ENCODE measurements at places on chromosomes 12 and 14. TPM values are rescaled to one million over a fixed set of nuclear protein-coding genes. Genes with fewer than 3 reads are reported as not detected.

GRCh38 chr12:122870867-122871664 lies 24.9 kb downstream of the VPS37B start:
- DNase-seq = peak; percentile 36

Gene PDZRN4
- total RNA-seq = not detected

- DNase-seq = no peak
Measured at GRCh38 chr12:3364226-3364625, 126.8 kb upstream of the PRMT8 start.

DNA sequence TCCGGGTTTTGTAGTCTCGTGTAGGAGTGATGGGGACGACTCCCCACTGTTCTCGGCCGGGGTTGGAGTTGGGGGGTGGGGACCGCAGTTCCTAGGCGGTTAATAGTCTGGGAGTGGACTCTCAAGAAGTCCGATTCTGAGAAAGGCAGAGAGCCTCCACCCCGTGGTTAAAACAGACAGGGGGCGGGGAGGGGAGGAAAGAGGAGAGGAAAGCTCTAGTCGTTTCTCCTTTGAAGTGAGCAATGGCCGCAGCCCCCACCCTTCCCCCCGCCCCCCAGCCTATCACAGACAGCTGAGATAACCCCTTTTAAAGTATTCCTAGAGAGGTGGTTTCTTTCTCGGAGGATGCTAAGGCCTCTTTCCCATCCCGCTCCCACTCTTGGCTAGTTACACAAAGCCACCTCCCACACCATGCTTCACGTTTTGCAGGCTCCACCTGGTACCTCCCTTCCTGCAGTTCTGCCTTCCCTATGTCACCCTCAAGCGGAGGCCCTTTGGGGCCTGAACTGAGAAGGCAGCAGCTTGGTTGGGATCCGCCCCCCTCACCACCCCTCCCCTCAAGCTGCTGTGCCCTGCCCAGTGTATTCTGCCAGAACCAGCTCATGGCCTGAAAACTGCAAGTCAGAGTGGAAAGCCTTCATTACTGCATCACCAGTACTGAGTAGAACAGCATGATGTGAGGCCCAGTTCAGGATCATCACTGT lies 853 bp downstream of the USP5 start:
- peak; percentile 78 for DNase-seq

GRCh38 chr14:105929327-105930081 lies 403.1 kb downstream of the TMEM121 start:
- DNase-seq = no peak

Gene KERA
- not detected for total RNA-seq

DNA sequence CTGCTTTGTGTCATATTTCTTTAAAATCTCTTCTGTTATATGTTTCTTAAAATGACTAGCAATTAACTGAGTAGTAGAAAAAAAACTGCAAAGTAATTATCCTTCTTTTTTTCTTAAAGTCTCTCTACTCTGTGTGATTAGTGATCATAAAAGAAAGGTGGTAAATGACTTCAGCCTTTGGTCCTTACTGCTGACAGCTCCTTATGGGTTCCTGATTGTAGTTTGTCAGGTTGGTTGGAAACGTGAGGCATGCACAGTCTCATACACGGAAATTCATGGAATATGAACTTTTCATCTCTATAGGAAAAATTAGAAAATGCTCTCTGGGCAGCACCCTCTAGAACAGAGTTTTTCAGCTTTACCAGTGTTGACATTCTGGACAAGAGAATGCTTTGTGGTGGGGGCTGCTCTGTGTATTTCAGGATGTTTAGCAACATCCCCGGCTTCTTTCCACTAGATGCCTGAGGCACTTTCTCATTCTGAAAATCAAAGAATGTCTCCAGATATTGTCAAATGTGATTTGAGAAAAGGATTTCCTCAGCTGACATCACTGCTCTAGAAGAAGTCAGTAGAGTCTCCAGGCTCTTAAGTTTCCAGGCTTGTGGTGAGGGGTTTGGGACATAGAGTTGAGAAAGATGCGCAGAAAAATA lies 121.0 kb downstream of the PIK3C2G start:
- DNase-seq = peak; percentile 26

DNA sequence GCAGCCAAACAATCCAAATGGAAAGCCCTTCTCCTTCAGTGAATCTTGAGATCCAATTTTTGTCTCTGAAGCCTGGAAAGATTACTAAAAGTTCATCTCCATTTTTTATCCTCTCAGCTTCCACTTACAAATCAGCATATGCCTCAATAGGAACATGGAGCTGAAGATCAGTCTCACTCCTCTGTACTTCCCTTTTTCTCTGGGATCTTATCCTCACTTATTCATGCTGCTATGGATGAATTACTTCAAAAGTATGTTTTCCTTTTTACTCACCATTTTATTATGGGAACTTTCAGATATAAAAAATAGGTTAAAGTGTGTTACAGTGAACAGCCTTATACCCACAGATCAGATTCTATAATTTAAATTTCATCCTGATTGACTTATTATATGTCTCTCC lies 14.4 kb upstream of the NTF3 start:
- no peak for DNase-seq

Gene OTOGL
- total RNA-seq = 0.08 TPM
